ENCODE measurements at places on chromosomes 6 and 20.
A peak's percentile ranks its signal among the peaks of the same experiment; 100 is the strongest.

DNA sequence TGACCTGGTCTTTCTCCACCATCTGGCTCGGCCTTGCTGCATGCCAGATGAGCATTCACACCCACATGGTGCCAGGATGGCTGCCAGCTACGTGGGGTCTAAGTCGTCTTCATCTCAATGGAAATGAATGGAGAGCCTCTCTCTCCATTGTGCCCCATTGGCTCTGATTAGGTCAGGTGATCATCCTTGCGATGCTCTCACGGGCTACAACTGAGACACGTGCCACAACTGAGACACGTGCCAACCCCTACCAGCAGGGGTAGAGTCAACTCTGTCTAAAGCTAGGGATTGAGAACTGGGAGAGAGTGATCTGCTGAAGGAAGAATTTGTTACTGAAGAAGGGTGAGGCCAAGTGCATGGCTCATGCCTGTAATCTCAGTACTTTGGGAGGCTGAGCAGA, 67.3 kb upstream of the RALY start:
- no peak for DNase-seq

DNA sequence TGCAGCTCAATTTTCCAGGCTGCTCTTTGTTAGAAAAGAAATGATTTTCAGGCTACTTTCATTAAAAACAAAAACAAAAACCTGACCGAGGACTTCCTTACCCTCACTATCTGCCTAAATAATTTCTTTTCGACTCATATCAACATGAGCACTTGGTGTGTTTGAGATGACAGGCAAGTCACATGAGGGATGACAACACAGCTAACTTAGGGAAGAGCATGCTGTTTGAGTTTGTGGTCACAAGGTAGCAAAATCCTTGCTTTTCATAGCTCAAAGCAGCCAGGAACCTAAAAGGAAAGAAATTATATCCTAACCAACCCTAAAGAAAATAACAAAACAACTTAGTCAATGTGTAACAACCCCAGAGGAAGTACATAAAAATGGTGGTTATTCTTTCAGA, 459.5 kb downstream of the KIF16B start:
- DNase-seq: no peak

GRCh38 chr6:31049518-31049917, 39.2 kb downstream of the MUC22 start:
- DNase-seq: no peak

- DNase-seq: no peak
These were observed 10.2 kb upstream of the MICAL1 start for GRCh38 chr6:109465772-109466171.

DNA sequence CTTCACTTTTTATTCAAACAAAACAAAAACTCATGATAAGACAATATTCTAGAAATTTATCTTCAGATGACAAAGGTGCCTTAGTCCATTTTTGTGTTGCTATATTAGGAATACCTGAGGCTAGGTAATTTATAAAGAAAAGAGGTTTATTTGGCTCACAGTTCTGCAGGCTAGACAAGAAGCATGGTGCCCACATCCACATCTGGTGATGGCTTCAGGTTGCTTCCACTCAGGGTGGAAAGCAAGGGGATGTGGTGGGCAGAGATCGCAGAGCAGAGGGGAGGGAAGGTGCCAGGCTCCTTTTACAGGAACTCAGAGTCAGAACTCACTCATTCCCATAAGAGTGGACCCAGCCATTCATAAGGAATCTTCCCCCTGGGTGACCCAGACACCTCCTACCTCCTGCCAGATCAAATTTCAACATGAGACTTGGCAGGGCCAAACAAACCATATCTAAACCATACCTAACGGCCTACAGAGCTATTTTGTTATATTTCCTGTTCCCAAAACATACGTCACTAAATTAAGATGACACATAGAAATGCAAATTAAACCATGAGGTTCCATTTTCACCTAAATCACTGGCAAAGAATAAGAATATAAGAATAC, 26.4 kb downstream of the ABHD12 start:
- DNase-seq: no peak

DNA sequence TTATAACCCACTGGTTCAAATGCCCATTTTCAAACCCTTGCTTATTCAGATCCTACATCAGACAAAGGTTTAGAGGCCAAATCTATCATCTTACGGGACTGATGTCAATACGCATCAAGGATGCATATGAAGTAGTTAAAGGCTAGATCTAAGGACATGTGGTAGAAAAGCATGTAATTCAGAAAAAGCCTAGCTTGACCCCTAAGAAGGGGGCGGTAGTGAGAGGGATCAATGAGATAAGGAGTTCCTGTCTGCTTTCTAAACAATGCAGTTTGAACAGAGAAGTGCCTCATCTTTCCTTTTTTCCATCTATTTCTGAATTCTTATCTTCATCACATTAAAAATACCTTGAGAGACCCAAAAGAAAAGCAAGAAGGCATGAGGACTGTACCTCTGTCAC, 237.7 kb downstream of the ARHGAP18 start:
- no peak for DNase-seq

- DNase-seq: no peak
These were observed 23.9 kb downstream of the PPP1R16B start for GRCh38 chr20:38829296-38829875.

DNA sequence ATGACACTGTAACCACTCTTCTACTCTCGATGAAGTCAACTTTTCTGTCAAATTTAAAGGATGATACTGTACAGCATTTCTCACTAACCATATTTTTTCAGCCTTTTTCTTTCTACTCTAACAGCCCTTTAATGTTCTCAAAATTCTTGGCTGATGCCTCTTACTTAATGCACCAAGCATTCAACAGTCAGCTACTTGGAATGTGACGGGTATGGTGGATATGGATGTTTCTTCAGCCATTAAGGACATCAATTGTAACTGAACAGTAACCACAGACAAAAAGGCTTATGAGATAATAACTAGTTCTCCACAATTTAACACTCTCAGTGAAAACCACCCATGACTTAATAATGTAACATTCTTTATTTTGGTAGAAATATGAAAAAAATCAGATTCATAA, 467.2 kb upstream of the ZNF337 start:
- DNase-seq: no peak

- DNase-seq: no peak
These were observed 4.9 kb downstream of the ABCC10 start for GRCh38 chr6:43432009-43432945.

GRCh38 chr6:156832669-156833068, 55.5 kb downstream of the ARID1B start:
- no peak for DNase-seq

DNA sequence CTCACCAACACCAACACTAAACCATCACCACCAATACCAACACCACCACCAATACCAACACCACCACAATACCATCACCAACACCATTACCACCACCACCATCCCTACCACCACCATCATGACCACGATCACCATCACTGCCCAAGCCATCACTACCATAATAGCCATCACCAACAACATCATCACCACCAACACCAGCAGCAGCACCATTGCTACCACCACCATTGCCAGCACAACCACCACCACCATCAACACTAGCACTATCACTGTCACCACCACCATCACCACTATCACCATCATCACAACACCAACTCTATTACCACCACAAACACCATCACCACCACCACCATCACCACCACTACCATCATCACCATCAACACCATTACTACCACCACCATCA, 53.0 kb downstream of the TMEM242 start:
- no peak for DNase-seq

- no peak for DNase-seq
These were observed 2.0 kb downstream of the HLA-F start for GRCh38 chr6:29724937-29725869.

GRCh38 chr6:52635049-52635577, 35.8 kb upstream of the TMEM14A start:
- DNase-seq: no peak

GRCh38 chr6:4510317-4510716, 265.9 kb upstream of the CDYL start:
- DNase-seq: no peak

DNA sequence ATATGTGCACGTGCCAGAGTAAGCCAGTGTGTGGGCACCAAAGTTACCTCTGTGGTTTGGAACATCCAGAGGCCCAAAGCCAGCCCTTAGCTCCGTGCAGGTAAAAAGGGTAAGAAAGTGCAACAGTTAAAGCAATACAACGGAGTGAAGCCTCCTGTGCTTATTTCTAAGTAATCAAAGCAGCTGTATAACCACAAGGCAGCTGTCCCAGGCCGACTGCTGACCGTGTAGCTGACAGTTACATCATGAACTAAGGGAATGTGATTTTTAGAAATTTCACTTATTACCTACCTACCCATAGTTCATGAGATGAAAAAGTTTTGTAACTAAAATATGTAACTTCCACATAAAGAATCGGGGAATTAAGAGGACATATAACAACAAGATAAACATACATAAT, 121.2 kb upstream of the QKI start:
- no peak for DNase-seq

DNA sequence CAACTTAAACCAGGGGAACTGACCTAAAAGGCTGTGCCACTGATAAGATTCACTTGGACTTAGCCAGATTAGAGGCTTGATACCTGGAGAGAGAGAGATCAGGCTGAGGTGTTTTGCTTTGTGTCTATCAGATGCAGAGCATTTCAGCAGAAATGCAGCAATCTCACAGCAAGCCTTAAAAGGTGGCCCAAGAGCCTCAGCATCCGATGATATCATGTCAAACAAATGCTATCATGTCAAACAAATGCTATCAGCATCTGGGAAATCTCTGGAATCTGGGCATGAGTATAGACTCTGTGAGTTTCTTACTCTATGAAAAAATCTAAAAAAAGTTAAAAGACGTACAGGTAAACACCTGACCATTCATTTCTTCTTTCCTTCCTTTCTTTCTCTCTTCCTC, 718.9 kb downstream of the EYS start:
- no peak for DNase-seq

DNA sequence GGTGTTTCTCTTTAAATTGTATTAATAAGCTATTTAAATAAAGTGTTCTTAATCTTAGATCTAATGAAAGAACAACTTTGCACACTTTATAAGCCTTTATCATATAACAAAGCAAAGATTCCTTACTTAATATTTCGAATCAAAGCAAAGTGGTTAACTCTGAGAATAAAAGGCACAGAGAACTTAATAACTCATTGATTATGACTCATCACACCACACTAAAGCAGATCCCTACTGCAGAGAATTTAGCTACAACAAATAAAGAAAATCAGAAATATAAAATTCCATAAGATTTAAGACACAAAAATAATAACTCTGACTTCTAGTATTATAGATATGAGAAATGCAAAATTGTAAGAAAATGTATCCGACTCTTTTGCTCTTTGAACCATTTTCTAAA, 135.6 kb upstream of the RUNX2 start:
- no peak for DNase-seq

DNA sequence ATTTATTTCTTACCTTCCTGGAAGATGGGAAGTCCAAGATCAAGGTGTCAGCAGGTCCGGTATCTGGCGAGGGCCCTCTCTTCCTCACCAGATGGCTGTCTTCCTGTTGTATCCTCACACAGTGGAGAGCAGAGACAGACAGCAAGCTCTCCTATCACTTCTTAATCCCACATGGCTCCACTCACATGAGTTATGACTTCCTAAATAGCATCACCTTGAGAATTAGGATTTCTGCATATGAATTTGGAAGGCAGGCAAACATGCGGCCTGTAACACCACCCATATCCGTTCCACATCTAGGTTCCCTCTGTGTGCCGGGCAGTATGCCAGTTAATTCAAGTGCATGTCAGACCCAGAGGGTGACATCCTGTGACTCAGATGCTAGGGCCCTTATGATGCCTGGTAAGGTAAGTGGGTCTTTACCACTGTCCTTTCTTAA, 2.1 kb downstream of the RAET1E start:
- DNase-seq: peak; percentile 52

DNA sequence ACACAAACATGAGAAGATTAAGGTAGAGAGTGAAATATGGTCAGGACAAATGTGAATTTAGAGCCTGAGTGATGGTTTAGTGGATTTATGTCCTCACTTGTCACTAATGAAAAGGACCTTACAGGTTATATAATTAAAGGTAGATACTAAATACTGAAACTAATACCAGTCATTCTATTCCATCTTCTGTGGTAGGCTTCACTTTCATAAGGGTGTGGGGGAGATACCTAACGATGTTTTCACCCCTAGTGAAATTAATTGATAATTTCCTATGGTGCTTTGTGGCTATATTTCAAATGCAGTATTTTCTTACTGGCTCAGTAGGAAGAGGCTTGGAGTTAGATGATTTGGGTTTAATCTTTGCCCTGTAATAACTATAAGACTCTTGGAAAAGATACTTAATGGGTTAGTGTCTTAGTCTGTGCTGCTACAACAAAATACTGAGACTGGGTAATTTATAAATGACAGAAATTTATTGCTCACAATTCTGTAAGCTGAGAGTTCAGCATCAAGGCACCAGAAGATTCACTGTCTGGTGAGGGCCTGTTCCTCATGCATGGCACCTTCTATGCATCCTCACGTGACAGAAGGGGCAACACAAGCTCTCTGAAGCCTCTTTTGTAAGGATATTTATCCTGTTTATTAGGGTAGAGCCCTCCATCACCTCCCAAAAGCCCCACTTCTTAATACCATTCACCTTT, 21.3 kb downstream of the RNF217 start:
- no peak for DNase-seq

DNA sequence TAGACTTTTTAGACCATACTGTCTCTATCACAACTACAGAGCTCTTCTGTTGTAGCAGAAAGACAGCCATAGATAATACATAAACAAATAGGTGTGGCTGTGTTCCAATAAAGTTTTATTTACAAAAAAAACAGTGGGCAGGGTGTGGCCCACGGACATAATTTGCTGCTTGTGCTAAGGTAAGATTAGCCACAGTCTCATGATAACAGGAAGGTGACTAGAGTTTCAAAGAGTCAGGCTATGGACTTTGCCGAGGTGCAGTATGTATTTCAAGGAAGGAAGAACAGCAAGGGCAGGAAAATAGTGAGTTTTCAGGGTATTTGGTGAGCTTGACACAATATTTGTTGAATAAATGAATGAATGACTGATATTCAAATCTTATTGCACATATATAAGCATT, 20.2 kb downstream of the SOBP start:
- no peak for DNase-seq

DNA sequence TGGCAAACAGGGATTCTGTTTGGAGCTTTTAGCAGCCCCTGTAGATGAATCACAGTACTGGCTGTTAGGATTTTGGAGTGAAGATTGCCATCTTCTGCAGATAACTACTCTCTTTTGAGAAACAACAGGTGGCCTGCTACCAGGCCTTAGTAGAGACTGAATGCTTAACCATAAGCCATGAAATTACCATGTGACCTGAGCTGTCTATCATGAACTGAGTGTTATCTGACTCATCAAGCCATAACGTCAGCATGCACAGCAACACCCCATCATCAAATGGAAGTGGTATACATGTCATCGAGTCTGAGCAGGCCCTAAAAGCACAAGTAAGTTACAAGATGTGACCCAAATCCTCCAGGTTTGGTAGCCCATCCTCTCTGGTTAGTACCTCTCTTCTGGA, 132.6 kb downstream of the GPR63 start:
- no peak for DNase-seq

GRCh38 chr20:3681931-3682781, at the start of gene ADAM33:
TSS of gene ADAM33 (minus strand) at chr20:3682010. CDS start at chr20:3682004, 6 bp downstream.
- DNase-seq: no peak

GRCh38 chr20:44896583-44896982, 11.1 kb downstream of the YWHAB start:
- DNase-seq: no peak
